Uterus (tissue), 4 donors: ENCODE measurements at places on chromosomes 11 and 22. TPM values are rescaled to one million over a fixed set of nuclear protein-coding genes. Genes with fewer than 3 reads are reported as not detected.

DNA sequence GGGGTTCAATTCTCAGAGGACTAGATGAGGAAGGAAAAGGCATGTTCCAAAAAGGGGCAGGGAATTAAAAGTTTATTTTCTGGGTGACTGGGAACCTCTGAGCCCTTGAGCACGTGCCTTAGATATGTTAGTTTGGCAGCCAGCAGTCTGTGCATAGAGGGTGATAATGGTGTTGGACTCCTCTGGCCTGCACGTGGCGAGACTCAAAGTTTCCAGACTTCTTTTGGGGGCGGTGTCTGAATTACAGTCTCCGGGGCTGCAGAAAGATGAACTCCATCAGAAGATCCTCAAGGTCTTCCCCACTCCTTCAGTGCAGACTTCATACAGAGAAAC, 861 bp upstream of the ZNRF3 start:
- no peaks in the 10 kb centered on the region for H3K27me3 ChIP-seq
- H3K36me3 ChIP-seq = no peaks in the 10 kb centered on the region
- H3K4me1 ChIP-seq = no peaks in the 10 kb centered on the region
- no peak for DNase-seq

DNA sequence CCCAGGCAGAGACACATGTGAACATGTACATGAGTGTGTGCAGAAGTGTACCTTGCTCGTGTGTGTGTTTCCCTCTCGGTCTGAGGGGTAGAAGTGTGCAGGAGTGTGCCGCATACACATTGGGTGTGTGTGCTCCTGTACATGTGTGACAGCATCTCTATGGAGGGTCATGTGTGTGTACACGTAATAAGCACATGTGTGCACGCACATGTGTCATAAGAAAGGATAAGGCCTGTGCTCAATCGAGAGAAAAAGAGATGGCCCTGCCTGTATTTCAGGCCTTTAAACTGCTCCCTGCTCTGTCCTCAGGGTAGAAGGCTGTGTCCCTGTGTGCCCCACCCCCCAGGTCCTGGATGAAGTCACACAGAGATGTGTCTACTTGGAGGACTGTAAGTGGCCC, 61.8 kb downstream of the OTOG start:
- no peak overlapping the region for H3K27ac ChIP-seq
- H3K4me1 ChIP-seq = no peaks in the 10 kb centered on the region
- no peak overlapping the region for H3K4me3 ChIP-seq

DNA sequence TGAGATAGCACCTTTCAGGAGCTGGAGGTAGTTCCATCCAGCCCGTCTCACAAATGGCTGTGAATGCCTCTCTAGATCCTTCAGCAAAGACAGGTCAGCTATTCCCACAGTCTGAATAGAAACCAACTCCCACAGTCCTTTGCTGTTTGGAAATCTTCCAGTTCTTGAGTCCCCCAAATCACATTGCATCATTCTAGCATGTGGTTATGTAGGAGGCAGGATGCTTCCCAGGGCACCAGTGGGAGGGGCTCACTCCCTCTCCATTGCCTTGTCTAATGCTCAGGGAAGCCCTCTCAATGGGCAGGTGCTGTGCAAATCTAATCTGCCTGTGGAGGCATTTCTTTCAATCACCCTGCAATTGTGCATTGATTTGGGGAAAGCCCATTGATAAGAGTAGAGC, 14.6 kb downstream of the NAV2 start:
- no peak overlapping the region for H3K4me3 ChIP-seq
- H3K27ac ChIP-seq = no peak overlapping the region
- no peaks in the 10 kb centered on the region for H3K36me3 ChIP-seq
- peak; percentile 52 for DNase-seq
- H3K4me1 ChIP-seq = no peaks in the 10 kb centered on the region

GRCh38 chr22:18103527-18104269, 6.9 kb upstream of the TUBA8 start:
- no peak overlapping the region for H3K4me3 ChIP-seq
- no peaks in the 10 kb centered on the region for H3K4me1 ChIP-seq
- no peaks in the 10 kb centered on the region for H3K27me3 ChIP-seq
- H3K27ac ChIP-seq = no peak overlapping the region

DNA sequence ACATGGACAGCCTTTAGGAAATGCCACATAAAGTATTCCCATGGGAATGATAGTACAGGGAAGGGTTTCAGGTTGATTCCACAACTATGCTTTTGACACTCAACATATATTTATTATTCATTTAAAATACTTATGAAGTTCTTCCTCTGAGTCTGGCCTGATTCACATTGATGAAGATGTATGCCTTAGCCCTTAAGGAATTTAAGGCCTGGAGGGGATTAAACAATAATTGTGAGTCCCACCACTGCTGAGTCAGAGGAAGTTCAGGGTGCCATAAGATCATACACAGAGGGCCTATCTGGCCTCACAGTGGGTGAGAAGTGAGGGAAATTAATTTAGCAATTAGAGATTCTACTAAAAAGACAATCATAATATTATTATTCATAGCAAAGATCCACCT, 161.1 kb upstream of the SNX19 start:
- no peak for DNase-seq
- H3K36me3 ChIP-seq = no peaks in the 10 kb centered on the region
- H3K4me1 ChIP-seq = no peaks in the 10 kb centered on the region
- H3K27ac ChIP-seq = no peak overlapping the region

DNA sequence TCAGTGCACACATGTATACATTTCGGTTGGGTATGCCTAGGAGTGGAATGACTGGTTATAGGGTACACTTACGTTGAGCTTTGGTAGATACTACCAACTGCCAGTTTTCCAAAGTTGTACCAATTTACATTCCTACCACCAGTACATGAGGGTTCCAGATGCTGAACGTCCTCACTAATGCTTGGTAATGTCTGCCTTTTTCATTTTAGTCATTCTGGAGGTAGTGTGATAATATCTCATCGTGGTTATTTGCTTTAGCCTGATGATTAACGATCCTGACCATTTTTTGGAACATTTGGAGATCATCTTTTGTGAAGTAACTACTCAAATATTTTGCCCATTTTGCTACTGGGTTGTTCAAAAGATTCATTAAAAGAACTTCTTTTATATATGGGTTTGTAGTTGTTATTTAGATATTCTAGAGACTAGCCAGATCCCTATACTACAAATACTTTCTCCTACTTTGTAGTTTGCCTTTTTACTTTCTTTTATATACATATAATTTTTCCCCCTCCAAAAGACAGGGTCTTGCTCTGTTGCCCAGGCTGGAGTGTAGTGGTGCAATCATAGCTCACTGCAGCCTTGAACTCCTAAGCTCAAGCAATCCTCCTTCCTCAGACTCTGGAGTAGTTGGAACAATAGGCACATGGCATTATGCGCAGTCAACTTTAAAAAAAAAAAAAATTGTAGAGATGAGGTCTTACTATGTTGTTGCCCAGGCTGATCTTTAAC, 62.1 kb downstream of the RBFOX2 start:
- DNase-seq = no peak
- peak overlapping the region; percentile 93 for H3K27ac ChIP-seq
- peaks cover 13% of the 10 kb centered on the region for H3K4me1 ChIP-seq
- H3K27me3 ChIP-seq = no peaks in the 10 kb centered on the region
- no peak overlapping the region for H3K4me3 ChIP-seq

DNA sequence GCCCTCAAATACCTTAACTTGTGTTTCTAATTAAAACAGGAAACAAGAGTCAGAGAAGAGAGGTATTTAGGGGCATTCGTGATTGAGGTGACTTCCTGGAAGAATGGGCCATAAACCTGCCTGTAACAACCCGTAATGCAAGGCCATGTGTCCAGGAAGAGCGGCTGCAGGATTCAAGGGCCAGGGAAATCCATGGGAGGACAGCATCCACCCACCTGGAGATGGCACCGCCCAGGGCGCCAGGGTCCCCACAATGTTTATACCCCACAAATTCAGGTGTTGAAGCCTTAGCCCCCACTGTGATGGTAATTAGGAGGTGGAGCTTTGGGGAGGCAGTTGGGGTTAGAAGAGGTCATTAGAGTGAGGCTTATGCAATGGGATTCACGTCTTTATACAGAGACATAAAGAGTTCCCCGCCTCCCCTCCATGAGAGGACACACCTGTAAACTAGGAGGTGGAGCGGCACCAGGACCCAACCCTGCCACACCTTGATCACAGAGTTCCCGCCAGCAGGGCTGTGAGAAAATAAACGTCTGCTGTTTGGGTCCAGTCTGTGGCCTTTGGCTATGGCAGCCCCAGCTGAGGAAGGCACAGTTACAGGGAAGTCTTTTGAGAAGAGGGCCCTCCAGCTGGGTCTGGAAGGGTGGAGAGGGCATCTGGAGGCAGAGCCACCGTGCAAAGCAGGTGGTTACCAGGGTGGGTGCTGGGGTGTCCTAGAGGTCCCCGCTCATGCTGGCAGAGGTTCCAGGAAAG, 1394.3 kb downstream of the TBC1D22A start:
- DNase-seq = no peak
- no peak overlapping the region for H3K4me3 ChIP-seq
- no peaks in the 10 kb centered on the region for H3K4me1 ChIP-seq

GRCh38 chr22:30324014-30324730, 2.6 kb downstream of the TBC1D10A start:
- no peaks in the 10 kb centered on the region for H3K36me3 ChIP-seq
- no peak for DNase-seq
- peaks cover 4% of the 10 kb centered on the region for H3K4me1 ChIP-seq

GRCh38 chr11:41045266-41045665, 414.2 kb downstream of the LRRC4C start:
- H3K27ac ChIP-seq = no peak overlapping the region
- DNase-seq = no peak
- H3K4me3 ChIP-seq = no peak overlapping the region

GRCh38 chr11:132158091-132158490, 787.7 kb downstream of the NTM start:
- H3K27me3 ChIP-seq = no peaks in the 10 kb centered on the region
- no peaks in the 10 kb centered on the region for H3K36me3 ChIP-seq
- DNase-seq = no peak
- H3K27ac ChIP-seq = no peak overlapping the region
- no peaks in the 10 kb centered on the region for H3K4me1 ChIP-seq

DNA sequence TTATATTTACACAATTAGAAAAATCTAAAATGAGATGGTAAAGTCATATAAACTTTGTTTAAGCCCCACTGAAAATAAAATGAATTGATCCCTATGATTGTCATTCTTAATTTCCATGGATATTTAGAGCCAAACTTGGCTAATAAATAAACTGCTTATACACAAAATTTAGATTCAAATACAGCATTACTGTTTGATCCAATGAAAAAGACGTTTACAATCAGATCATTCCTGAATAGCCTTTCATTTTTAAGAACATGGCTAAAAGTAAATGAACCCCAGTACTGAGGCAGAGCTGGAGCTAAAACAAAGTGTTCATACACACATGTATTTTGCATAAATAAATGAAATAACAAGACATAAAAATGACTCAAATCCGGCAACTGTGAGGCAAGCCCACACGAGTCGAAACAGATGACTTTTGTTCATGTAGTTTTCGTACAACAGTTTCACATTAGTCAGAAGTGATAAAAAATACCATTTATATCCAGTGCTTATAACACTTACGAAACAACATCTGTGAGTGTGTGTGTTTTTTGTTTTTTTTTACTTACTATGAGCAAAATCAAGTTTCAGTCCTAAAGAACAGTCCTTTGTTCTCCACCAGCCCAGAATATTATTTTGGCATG, 386.5 kb downstream of the SOX6 start:
- no peaks in the 10 kb centered on the region for H3K36me3 ChIP-seq
- H3K27me3 ChIP-seq = no peaks in the 10 kb centered on the region
- no peak for DNase-seq
- H3K4me1 ChIP-seq = no peaks in the 10 kb centered on the region
- H3K4me3 ChIP-seq = no peak overlapping the region
- H3K27ac ChIP-seq = peak overlapping the region; percentile 47

DNA sequence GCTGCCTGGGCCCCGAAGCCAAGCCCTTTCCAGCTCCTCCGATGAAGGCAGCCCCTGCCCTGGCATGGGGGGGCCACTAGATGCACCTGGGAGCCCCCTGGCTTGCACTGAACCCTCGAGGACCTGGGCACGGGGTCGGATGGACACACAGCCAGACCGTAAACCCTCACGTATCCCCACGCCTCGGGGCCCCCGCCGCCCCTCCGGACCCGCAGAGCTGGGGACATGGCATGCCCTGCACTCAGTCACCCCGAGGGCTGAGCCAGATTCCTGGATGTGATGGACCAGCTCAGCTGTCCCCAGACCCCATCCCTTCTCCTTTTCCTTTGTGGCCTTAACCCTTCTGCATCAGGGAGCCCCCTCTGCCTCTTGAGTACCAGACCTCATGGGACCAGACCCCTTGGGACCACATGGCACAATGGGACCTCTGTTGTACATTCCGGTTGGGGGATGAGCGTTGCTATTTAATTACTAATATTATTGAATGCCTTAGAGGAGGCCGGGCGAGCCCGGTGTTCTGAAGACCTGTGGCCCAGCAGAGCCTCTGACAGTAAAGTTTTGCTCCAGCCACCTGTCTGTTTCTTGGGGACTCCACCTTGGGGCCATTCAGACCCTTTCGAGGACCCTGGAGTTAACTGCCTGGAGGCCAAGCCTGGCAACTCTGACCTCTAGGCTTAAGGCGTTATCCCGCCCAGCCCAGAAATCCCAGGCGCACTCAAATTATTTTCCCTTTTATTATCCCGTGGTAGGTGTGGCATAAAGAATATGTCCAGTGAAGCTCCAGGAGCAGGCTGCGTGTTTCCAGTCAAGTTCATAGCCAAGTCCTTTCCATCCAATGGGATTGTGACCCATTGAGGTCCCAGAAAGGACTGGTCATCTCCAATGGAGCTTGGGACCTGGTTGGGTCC, 3.0 kb downstream of the RASL10A start:
- H3K27ac ChIP-seq = no peak overlapping the region
- peaks cover 54% of the 10 kb centered on the region for H3K4me1 ChIP-seq
- no peak overlapping the region for H3K4me3 ChIP-seq
- no peaks in the 10 kb centered on the region for H3K36me3 ChIP-seq
- no peak for DNase-seq
- H3K27me3 ChIP-seq = peaks cover 21% of the 10 kb centered on the region

DNA sequence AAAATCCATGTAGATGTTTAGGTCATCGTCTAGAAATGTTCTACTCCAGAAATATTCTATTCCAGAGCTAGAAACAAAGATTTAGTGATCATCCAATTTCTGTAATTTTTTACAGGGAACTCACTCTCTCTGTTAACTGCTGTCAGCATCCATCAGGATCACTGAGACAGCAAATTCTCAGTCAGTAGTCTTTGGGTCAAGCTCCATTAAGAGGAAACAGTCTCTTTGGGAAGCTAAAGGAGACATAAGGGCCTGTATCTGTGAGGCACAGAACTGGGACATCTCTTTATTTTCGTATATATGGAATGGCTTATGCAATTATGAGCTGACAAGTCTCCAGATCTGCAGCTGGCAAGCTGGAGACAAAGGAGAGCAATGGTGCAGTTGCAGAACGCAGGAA, 48.3 kb downstream of the PIK3C2A start:
- H3K36me3 ChIP-seq = no peaks in the 10 kb centered on the region
- no peak overlapping the region for H3K27ac ChIP-seq
- no peak overlapping the region for H3K4me3 ChIP-seq
- H3K4me1 ChIP-seq = no peaks in the 10 kb centered on the region

Gene OR5J2
- not detected for total RNA-seq

Gene ENTHD1
- total RNA-seq = not detected

Gene GNG3
- not detected for total RNA-seq

Gene FAM83F
- total RNA-seq = 0.21 TPM

Gene NAV2
- total RNA-seq = 6.8 TPM

Gene SCN2B
- total RNA-seq = 9.3 TPM

Gene PANX3
- not detected for total RNA-seq
